ENCODE measurements at places on chromosomes 3 and 15. TPM values are rescaled to one million over a fixed set of nuclear protein-coding genes. Genes with fewer than 3 reads are reported as not detected.

GRCh38 chr3:123094516-123095313, 27.9 kb downstream of the PDIA5 start:
- DNase-seq: no peak

DNA sequence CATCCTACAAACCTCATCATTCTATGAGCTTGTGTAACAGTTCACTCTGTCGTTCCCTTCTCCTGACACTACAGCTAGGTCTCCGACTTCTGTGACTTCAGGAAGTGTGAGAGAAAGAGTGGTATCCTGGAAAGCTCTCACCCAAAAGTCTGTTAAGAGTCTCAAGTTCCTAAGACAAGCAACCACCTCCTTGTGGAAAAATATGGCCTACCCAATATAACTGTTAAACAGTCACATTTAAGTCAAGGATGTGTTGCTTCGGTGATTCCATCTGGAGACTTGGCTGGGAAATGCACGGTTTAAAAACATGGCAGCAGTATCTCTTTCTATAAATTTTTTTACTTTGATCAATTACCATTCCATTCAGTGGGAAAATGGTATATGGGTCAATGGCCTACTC, 13.8 kb downstream of the FEZF2 start:
- DNase-seq: no peak

DNA sequence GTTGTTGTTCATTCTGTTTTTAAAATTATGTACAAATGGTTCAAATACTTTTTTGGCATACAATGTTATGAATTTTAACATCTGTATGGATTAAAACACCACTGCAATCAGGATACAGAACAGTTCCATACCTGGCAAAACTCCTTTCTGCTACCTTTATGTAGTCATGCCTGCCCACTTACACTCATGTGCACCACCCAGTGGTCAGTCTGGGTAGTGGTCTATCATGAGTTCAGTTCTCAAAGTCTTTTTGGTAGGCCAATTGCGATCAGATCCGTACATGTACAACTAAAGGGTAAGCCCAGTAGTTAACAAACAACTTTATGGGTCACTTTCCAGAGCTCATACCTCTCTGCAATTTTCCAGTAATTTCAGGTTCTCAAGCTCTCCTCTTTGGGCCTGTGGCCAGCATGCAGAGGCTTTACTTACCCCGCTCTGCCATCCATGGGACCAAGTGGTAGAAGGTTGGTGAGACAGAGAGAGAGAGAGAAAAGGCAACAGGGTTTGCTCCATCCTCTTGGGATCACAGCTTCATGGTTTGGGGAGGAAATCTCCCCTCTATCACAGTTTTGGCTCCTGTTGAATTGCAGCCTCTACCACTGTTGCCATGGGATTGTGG, 63.9 kb upstream of the FAM98B start:
- peak; percentile 15 for DNase-seq

GRCh38 chr3:27614592-27614991, 107.5 kb downstream of the EOMES start:
- DNase-seq: no peak

GRCh38 chr15:60195611-60196010, 191.5 kb downstream of the FOXB1 start:
- DNase-seq: no peak

The RGMA gene
- total RNA-seq: not detected
